ENCODE measurements at places on chromosomes 16 and 17.
A peak's percentile ranks its signal among the peaks of the same experiment; 100 is the strongest.

GRCh38 chr17:8072341-8072728 lies 15.2 kb downstream of the ALOX12B start:
- no peak for DNase-seq

GRCh38 chr17:81869221-81870130 lies 1.7 kb downstream of the ARHGDIA start:
- no peak for DNase-seq

DNA sequence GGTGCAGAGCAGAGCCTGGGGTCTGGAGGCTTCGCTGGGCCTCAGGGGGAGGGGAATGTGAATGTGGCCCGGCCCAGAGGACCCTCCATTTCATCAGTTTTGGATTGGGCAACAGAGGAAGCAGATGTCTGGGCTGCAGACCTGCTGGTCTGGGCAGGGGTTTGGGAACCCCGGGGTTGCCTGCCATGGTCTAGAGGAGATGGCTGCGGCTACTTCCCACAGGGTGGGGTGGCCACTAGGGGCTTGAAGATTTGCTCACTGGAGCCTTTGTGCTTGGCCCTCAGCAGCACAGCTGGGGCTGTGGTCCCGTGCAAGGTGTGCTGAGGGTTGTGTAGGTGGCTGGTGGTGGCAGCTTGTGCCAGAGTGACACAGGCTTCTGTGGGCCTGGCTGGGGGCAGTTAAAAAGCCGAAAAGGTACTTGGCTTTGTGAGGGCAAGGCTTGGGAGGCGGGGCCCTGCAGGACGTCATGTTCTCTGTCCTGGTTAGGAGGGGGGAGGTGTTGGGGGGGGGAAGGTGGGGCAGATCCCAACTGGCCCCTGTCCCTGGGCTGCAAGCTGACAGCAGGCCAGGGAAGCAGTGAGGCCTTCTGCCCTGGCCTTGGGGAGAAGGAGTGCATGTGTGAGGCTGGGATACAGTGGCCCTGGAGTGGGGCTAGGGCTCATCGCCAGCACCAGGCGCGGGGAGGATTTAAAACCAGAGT lies 98.0 kb downstream of the KPNA2 start:
- no peak for DNase-seq

- no peak for DNase-seq
Measured at GRCh38 chr17:51627779-51628178, 367.4 kb downstream of the UTP18 start.

- DNase-seq = no peak
Measured at GRCh38 chr16:24852281-24852721, 6.5 kb downstream of the SLC5A11 start.

- peak; percentile 28 for DNase-seq
Measured at GRCh38 chr16:11359370-11359769, 14.1 kb downstream of the RMI2 start.

DNA sequence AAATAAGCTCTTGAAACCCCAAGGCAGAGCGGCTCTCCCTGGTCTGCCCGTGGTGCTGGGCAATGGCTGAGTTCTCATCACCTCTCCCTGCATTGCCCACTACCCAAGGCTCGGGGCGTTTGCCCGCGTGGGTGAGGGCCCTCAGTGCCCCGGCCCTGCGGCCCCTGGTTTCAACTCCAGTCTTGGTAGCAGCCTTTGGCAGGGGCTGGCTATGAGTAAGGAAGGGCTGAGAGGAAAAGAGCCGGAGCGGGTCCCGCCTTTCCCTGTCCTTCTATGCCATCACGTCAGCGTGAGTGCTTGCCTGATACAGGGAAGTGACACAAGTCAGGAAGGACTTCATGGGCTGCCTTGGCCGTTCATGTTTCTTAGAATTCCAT lies 71.7 kb upstream of the CBX4 start:
- no peak for DNase-seq

DNA sequence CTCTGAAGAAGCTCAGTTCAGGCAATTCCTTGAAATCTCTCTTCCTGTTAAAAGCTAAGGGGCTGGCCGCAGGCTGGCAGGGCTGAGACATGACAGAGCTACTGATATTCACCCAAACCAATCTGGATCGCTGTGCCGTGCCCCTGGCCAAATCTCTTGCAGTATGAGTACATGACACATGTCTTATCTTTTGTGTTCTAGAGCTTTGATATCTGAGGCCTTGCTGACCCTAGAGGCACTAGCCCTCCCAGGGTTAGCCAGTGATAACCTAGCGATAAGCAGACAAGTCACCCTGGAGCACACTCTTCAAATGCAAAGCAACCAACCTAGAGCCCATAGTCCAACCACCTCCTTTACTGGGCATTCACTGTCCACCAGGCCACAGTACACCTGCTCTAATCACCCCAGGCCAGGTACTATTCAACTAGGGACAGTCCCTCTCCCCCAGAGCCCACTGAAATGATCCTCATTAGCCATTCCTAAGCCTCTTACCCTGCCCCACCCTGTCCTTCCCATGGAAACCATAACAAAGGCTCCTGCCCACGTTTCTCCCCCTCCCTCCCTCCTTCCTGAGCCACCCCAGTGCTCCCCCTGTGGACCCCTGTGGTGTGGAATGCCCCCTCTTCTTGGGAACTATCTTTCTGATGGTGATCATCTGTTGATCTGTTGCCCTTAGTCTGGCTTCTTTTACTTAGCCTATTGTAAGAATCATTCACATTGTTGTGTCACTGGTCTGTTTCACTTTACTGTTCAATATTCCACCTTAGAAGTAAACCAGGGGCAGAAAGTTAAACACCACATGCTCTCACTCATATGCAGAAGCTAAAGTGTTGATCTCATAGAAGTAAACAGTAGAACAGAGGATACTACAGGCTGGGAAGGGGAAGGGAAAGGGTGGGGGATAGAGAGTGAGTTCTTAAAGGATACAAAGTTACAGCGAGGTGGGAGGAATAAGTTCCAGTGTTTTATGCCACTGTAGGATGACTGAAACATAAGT lies 52.5 kb downstream of the TEKT5 start:
- DNase-seq = no peak

DNA sequence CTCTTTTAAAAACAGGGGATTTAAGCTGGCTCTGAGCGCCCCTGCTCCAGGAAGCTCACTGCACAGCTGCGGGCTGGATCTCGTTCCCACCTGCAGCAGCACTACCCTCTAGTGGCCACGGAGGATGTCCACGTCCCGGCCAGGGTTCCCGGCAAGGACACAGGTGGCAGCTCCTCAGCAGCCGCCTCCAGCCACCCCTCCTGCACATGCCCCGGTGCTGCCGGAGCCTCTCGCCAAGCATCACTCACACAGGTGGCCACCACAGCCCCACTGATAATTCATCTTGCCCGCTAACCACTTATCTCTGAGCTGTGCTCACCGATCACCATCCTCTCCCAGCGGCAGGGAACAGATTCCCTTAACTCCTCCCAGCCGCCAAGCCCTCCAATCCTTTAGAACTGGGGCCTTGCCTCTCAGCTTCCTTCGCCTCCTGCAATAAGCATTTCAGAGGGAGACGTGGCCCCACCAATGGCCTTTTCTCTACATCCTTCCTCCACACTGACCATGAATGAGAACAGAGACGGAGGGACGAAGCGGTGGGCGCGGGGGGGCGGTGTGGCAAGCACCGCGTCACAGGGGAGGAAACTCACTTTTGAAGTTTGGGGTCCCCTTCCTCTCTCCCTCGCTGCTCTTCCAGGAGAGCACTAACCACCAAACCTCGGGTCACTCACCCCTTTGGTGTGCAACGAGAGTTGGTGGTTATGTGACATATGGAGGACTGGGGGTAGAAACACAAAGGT lies 222.1 kb downstream of the RBFOX3 start:
- DNase-seq = no peak

- no peak for DNase-seq
Measured at GRCh38 chr17:38671939-38672720, 2.6 kb downstream of the EPOP start.

DNA sequence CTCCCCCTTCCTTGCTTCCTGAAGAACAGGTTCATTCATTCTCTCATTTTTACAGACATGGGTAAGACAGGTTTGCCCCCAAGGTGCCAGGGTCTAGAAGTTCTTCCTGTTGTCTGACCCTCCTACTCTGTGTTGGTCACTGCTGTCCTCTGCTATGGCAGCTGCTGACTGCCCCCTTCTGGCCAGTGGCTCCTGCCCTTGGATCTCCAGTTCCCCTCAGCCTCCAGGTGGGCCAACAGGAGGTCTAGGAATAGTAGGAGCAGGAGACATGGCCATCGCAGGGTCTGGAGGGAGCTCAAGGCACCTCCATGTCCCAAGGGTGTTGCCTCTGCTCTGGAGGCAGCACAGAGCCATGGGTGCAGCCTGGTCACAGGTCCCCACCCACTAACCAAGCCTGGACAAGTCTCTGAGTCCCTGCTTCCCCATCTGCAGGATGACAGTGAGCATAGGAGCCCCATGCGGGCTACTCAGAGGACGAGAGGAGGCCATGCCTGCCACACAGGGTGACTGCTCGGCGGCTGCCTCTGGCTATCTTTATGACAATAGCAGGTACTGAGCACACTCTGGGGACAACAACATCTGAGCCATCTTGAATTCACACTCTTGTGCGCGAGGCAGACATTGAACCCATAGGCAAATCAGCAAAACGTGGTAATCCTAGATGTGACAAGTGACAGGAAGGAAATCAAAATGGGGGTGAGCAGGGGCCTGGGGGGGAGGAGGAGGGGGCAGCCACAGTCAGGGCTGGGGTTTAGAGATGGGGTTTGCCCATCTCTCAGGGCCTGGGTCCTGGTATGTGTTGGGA lies 27.0 kb upstream of the NXPH3 start:
- no peak for DNase-seq

All from LNCaP clone FGC (cell line).